ENCODE measurements at places on chromosomes 7 and 10. TPM values are rescaled to one million over a fixed set of nuclear protein-coding genes. Genes with fewer than 3 reads are reported as not detected.

The A1CF gene
- 3.7 TPM for total RNA-seq

The CDC14C gene
- not detected for total RNA-seq

The KCND2 gene
- total RNA-seq: 0.19 TPM

The HOXA6 gene
- total RNA-seq: 22.0 TPM

The CPA5 gene
- total RNA-seq: 1.1 TPM

The ASAH2 gene
- 1.3 TPM for total RNA-seq

The GARIN1A gene
- 2.5 TPM for total RNA-seq

The CADPS2 gene
- total RNA-seq: 33.0 TPM

The FBXL13 gene
- 4.8 TPM for total RNA-seq

The TEX47 gene
- total RNA-seq: not detected

The FAM25A gene
- not detected for total RNA-seq

GRCh38 chr10:29250066-29250465 lies 38.8 kb upstream of the LYZL1 start:
- DNase-seq: no peak

DNA sequence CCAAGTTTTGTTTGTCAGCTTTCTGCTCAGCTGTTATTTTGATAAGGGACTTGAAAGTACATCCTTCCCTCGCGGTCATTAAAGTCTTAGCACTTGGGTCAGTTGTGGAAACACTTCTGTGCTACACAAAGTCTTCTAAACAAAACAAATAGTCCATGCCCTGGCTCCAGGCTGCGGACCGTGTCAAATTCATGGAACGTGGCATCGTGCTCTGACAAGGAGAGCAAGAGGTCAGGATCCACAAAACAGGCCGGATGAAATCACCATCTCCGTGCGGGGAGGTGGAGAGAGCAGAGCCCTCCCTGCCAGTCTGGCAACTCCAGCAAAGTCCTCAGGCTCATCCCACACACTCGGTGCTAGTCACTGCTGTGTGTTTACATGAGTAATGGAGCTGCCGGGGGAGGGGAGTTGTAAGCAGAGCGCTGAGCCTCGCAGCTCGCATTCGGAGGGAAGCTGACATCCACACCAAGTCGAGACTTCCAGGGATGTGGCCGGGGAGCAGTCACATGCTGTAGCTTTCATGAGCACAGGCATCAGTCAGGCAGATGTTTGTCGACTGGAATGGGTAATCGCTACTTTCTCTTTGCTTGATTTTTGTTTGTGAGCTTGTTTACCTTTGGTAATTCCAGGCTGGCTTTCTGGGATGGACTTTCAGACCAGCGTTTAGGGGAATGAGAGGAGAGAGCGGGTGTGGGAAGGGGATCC lies 147.6 kb downstream of the ARID5B start:
- peak; percentile 97 for DNase-seq

DNA sequence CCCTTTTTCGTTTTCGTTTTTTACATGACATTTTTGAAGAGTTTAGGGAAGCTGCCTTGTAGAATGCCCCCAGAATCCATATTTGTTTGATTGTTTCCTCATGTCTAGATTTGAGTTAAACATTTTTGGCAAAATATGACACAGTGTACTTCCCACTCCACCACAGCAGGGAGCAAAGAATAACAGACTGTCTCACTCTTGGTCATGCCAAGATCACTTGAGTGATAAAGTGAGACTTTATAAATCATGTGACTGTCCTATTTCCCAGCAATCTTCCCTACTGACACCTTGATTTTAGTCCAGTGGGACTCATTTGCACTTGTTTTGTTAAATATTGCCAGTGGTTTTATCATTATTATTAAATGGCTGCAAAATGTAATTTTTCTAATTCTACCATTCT lies 44.4 kb upstream of the USP6NL start:
- no peak for DNase-seq

DNA sequence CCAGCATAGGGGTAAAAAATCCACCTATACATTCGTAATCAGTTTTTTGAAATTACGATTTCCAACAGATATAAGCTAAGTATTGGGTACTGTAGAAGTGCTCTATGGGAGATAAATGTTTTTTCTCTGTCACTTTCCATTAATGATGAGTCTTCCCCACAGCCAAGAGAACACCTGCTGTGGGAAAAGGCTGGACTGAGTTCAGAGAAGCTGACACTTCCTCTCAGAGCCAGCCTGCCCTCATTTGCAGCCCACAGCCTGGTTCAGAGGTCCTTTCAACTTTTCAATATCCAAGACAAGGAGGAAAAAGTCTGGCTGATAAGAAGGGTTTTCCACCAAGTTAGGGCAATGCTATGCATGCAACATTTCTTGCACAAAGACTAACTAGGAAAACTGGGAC lies 64.5 kb upstream of the DNAJB12 start:
- no peak for DNase-seq

DNA sequence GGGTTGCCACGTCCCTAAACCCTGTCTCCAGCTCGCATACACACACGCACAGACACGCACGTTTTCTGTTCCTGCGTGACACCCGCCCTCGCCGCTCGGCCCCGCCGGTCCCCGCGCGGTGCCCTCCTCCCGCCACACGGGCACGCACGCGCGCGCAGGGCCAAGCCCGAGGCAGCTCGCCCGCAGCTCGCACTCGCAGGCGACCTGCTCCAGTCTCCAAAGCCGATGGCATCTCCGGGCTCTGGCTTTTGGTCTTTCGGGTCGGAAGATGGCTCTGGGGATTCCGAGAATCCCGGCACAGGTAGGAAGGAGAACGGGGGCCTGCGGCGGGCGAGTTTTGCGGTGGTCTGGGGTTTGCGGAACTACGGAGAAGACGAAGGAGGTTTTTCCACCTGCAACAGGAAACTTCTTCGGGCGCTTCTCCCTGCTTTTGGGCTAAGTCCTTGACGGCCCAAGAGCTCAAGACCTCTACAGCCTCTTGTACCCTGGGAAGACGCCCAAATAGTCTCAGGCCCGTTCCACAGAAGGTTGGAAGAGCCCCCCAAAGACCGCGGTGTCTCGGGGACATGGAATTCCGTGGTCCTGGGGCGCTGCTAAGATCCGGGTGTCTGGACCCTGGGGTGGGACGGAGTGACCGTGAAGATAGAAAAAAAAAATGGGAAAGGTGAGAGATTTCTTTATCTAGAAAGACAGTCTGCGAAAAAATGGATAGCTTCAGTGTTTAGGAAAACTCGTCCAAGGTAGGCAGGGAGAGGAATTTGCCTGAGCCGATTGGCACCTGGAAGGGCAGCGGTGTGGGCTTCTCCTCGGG lies at the start of gene GAD2:
Gene GAD2 (plus strand): TSS at position 190 of the 811 bp plus-strand sequence. CDS start 36 bp downstream, at position 226.
- peak; percentile 46 for DNase-seq

DNA sequence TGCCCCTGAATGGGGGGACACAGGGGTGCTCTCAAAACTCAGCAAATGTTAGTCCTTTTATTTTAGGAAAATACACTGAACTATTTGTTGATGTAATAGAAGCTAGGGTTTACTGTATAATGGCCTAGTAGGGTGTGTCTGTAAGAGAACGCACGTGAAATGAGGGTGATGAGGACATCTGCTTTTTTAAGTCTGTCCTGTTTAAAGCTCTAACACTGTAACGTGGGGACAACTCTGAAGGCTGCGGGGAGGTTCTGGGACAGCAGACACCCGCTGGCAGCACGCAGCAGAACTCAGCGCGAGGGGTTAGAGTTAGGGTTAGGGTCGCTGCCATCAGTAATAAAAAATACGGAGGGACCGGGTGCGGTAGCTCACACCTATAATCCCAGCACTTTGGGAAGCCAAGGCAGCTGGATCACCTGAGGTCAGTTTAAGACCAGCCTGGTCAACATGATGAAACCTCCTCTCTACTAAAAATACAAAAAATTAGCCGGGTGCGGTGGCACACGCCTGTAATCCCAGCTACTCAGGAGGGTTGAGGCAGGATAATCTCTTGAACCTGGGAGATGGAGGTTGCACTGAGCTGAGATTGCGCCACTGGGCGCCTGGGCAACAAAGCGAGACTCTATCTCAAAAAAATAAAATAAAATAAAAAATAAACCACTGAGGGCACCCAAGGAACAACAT lies 98.0 kb downstream of the CTBP2 start:
- DNase-seq: peak; percentile 29

DNA sequence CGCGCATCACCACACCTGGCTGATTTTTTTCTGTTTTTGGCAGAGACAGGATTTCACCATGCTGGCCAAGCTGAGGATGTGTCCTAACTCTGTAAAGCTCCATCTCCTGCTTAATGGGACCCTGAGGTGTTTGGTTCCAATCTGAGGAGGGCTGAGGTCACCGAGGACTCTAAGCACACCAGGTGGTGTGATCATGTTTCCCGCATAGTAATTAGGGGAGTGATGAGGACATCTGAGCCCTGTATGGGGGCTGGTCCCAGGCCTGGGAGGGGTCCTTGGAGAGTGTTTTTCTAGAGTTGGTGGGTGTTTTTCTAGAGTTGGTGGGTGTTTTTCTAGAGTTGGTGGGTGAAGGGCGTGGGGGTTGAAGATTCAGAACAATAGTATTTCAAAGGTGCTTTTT lies 3.0 kb upstream of the ABHD11 start:
- DNase-seq: no peak

- DNase-seq: no peak
Measured at GRCh38 chr7:14751461-14751860, 151.1 kb downstream of the DGKB start.

DNA sequence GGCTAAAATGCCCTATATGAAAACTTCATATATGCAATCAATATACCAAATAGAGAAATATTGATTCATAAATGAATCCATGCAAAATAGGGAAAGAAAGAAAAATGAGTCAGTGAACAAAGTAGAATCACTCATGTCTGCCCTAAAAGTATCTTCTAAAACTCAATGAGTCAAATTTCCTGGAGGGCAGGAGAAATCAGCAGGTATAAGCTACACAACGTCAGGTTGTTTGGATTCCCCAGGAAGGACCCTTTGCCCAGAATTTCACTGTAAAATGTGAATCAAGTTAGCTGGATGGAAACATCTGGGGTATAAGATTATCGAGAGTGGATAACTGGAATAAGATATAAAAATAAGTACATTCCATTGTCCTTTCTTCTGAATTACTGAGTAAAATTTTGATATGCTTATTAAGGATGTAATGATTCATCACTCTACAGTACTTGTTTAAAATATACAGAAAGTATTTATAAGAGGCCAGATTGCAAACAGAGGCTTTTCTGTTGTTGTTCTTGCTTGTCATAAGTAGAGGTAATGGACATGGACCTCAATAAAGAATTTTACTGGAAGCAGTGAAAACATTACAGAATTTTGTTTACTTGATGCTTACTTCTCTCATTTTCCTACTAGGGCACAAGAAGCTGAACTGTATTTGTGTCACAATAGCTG lies 99.0 kb downstream of the AGMO start:
- DNase-seq: no peak

DNA sequence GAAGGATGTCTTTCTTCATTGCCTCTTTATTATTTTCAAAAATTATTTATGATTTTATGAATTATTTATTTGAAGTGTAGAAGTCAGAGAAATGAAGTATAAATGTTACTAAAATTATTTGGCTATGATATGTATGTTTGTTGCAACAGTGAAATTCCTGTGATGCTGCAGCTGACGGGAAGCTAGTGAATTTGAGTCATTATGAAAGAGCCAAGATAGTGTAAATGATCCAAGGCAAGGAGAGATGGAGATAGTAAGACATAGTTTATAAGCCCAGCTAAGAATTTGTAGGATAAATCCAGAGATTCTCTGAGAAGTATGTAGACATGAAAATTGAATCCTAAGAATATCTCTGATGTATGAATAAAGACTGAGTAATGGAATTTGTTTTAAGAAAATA lies 30.8 kb downstream of the CASD1 start:
- no peak for DNase-seq

GRCh38 chr10:29176845-29177832 lies 111.7 kb upstream of the LYZL1 start:
- no peak for DNase-seq

GRCh38 chr7:23044581-23044980 lies 30.7 kb upstream of the HYCC1 start:
- no peak for DNase-seq

- DNase-seq: peak; percentile 25
Measured at GRCh38 chr10:69057951-69058297, 30.0 kb upstream of the SRGN start.

DNA sequence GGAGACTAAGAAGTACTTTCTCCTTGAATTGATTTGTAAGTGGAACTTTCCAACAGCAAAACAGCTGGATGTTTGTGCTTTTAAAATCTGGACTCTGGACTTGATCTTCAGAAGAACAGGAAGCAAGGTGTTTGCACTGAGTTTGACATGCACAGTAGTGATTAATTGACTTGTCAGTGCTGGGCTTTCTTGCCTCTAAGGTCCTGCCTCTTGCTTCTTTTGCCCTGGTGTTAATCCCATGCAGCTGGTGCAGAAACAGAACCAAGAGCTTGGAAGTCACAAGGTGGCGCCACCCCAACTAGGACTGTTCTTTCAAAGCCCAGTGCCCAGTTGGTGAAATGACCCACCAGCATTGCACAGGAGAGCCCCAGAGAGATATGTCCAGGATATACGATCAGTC lies 66.8 kb upstream of the SEPHS1 start:
- DNase-seq: no peak

DNA sequence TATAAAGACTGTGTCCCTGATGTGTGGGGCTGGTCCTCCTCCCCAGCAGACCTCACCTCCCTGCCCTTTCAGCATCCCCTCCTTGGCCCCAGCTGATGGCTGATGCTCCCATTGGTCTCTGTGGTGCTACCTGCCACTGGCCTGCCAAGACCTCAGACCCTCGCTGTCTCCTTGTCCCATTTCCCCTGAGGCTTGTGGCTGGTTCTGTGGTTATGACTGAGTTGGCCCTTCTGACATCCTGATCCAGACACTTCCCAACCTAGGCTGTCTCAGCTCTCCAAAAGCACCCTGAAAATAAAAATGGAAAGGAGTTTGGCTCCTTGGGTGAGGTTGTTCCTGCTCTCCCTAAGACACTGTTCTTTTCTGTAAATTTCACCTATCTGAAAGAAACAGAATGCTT lies 214.2 kb downstream of the RPS24 start:
- no peak for DNase-seq

DNA sequence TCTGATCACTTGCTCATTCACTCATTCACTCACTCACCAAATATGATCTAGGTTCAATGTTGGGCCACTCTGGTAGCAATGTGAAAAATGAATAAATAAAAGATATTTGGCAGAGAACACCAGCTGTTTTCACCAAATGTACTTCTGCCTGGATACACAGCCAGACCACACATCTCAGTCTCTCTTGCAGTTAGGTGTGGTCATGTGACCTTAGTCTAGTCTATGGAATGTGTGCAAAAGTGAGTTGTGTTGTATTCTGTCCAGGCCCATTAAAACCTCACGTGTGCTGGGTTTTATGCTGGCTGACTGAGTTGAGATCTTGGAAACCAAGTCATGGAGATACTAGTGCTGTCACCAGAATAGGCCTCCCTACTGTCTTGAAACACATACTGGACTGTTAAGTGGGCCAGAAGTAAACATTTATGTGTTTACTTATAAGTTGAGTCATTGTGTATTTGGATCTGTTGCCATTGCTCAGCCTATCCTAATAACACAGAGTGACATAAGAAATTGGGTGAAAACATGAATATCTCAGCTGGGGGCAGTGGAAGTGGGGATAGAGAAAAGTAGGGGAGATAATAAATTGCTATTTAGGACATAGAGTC lies 145.5 kb downstream of the PTEN start:
- DNase-seq: no peak

GRCh38 chr10:132066812-132067211 lies 1.1 kb downstream of the JAKMIP3 start:
- DNase-seq: no peak
